NCI-H1930 (cell line): ENCODE measurements at places on chromosomes 13 and 19.

- DNase-seq = no peak
These were observed 500 bp downstream of the AP3D1 start for GRCh38 chr19:2150794-2151338.

GRCh38 chr13:112961457-112962369 is 7.3 kb upstream of the MCF2L start:
- no peak for DNase-seq

- no peak for DNase-seq
These were observed 7.6 kb downstream of the PIK3R2 start for GRCh38 chr19:18160493-18160970.

DNA sequence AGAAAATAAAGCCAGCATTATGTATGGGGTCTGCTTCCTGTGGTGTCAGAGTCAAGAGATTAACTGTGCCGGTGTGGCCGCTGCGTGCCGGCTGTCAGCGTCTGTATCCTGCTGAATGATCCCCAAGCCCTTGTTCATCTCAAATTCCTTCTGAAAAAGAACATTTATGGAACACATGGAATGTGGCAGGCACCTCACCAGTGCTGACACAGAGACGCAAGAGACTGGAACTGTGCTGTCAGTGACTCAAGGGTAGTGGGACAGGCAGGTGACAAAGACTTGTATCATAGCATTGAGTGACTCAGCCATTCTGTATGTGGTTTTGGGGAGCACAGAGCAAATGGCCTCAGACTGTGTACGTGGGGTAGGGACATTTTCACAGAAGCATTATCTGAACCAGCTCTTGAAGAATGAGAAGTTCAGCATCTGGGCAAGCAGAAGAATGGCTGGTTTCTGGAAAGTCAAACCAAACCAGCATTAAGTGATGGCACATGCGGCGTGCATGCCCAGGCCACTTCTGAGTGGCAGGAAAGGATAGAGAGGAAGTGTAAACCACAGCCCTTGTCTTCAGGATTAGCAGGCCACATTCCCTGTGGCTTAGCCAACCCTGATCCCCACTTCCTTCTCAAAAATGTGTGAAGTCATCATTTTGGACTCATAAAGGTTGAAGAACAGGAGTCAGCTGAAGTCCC is 54.0 kb upstream of the IRS2 start:
- no peak for DNase-seq

- DNase-seq = no peak
These were observed at the start of gene CEACAM1 for GRCh38 chr19:42528354-42529247. Gene CEACAM1, minus strand, starts transcription at chr19:42528481. Its CDS starts 107 bp downstream, at chr19:42528374.

DNA sequence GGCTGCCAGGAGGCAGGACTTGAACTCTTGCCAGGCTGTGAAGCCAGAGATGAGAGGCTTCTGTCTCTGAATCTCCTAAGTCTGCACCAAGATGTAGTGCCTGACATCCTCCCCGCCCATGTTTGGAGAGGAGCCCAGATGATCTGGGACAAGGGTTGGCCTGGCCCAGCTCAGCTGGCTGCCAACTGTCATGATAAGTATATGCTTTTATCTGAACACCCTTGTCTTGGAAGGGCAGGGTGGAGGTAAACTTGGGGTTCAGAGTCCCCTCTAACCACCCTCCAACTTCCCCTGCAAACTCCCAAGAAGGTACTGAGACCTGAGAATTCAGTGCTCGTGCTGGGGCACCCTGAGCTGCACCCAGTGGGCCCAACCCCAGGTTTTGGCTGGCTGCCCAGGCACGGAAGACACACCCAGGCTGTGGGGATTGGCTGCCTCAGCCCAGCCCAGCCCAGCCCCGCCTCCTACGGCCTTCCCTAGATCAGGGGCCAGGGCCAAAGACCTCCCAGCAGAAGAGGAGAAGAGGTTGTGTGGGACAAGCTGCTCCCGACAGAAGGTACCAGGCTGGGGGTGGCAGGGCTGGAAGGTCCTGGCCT is at the start of gene CYP4F12:
Gene CYP4F12, plus strand, starts transcription at position 508 of the 596 bp plus-strand sequence. CDS start 443 bp downstream, outside the sequence.
- DNase-seq = no peak

- DNase-seq = no peak
These were observed 51.1 kb downstream of the GARRE1 start for GRCh38 chr19:34305221-34306083.

DNA sequence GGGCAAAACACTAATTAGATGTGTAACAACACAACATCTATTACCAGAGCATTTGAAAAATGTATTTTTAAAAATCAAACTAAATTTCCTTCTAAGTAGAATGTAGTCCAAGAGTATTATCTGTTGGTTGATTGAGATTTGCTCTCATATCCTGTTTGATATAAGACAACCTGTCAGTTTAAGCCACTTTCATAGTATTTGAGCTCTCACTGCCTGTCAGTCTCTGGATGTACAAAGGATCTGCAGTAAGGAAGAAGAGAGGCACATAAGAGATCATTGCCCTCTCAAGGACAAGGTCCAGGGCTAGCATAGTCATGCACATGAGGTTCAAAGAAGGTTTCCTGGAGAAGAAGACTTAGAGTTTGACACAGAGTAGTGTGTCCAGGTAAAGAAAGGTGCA is 57.4 kb downstream of the FGF14 start:
- DNase-seq = no peak
